ENCODE measurements at places on chromosomes 3 and 15.

DNA sequence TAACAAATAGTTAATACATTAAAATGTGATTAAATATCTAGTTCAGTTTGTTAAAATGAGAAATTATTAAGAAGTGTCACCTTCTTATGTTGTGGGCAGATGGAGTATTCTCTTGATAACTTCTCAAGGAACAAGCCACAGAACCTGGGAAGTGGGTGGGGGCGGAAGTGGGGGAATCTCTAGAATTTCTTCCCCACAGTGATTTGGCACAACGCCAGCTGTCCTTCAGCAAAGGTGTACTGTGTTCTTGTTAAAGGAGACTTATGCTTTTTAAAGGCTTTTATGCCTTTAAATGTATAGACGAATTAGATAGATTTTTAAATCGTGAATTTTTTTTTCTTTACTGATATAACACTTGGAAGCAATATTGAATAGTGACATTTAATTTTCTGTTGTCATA lies 42.4 kb downstream of the SEC22A start:
- no peak for DNase-seq

DNA sequence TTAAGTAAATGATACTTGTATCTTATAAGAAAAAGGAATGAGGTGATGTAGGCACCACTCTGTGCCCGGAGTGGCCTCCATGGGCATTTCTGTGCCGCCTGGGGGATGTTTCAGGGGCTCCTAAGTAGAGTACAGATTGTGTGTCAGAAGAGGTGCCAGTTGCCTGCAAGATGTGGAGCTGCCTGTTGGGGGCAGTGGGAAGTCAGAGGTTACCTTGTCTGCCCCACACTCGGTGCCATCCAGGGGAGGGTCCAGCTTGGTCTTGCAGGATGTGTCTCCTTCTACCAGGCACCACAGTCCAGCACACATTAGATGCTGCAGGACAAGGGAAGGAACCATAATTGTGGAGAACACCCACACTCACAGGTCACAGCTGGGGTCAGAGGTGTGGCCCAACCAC lies 208.8 kb downstream of the ADAMTS17 start:
- DNase-seq = no peak

- DNase-seq = no peak
These were observed 61.6 kb upstream of the GATA2 start for GRCh38 chr3:128554465-128555097.

- DNase-seq = no peak
These were observed 29.5 kb upstream of the NRROS start for GRCh38 chr3:196609805-196610515.

- DNase-seq = no peak
These were observed 1.2 kb upstream of the SOX14 start for GRCh38 chr3:137762674-137763593.

- no peak for DNase-seq
These were observed 267.0 kb downstream of the CHL1 start for GRCh38 chr3:463252-464192.

Measured in thoracic aorta (tissue), 2 donors.